Endothelial cell of umbilical vein (primary cell): ENCODE measurements at places on chromosomes 1 and 21. TPM values are rescaled to one million over a fixed set of nuclear protein-coding genes. Genes with fewer than 3 reads are reported as not detected.

GRCh38 chr1:13808729-13809131 lies 108.7 kb downstream of the PRDM2 start:
- no peak for DNase-seq

DNA sequence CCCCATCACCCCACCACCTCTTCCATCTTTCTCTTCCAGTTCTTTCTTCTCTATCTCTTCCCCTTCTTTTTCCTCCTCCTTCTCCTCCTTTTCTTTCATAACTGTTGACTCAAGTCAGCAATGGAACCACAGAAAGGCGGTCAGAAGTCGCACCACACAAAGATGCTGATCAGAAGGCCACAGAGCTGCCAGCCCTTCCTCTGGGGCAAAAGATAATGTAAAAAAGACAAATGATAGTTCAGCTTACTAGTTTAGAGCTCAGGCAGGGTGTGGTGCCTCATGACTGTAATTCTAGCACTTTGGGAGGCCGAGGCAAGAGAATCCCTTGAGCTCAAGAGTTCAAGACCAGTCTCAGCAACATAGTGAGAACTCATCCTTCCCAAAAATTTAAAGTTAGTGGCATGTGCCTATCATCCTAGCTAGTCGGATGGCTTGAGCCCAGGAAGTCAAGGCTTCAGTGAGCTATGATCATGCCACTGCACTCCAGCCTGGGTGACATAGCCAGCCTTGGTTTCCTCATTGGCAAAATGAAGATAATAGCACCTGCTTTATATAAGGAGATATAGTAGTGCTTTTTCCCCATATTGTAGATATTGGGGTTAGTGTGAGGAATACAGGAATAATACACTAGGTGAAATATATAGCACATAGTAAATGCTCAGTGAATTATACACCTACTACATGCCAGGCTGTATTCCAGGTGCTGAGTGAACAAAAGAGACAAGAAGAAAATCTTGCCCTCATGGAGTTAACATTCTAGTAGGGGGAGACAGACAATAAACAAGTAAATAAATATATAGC lies 12.5 kb upstream of the IGSF3 start:
- DNase-seq = no peak

- no peak for DNase-seq
Observed at GRCh38 chr1:2607641-2608091, 21.1 kb downstream of the PRXL2B start.

DNA sequence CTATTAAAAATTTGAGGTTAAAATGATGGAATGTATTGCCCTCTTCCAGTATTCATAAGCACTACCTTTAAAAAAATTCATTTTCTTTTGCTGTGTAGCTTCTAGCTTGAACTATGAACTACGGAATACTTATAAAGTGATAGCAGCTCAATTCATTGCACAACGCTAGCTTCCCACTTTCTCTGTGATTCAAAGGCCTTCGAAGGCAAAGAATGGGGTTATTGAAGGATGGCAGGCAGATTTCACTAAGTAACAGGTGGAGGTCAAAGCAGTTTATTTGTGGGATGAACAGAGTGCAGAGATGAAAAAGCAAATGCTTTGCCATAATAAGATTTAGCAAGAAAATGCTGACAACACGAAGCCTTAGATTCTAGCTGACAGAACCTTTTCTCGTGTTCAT lies 290.6 kb downstream of the NFIA start:
- DNase-seq = no peak

GRCh38 chr1:230869500-230869899 lies 1.2 kb upstream of the C1orf198 start:
- no peak for DNase-seq

DNA sequence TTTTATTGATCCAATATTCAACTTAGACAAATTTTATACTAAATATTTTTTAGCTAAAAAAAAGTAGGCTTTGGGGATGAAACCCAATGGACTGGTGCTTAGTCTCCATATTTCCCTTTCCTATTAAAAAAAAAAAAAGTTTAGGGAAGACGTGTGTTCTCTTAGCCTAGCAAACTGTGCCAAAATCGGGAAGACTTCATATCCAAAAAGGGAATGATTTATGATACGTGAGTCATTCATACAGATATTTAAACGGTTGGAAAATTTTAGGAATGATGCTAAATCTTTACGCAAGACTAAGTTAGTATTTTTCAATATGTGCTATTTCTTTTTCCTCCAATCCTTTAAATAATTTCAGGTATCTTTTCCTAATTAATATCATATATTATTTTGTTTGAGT lies 50.7 kb downstream of the SPATA17 start:
- DNase-seq = no peak

DNA sequence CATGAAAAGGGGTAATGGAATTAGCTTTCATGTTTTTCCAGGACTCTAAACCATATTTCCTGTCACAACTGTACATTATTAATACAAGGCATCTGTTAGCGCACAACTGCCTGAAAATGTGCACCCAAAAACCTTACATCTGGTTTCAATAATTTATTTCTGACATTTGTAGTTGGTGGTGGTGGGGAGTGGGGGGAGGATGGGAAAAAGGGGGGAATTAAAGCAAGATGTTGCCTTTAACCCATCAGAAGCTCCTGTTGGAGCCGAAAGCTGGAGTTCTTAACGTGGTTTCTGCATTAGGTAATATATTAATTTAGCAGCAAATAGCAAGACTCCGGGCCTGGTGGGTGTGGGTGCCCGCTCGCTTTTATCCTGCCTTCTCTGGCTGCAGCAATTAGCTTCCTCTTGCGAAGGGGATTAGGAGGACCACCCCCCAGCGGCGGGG lies 36.9 kb upstream of the HHAT start:
- DNase-seq = no peak

DNA sequence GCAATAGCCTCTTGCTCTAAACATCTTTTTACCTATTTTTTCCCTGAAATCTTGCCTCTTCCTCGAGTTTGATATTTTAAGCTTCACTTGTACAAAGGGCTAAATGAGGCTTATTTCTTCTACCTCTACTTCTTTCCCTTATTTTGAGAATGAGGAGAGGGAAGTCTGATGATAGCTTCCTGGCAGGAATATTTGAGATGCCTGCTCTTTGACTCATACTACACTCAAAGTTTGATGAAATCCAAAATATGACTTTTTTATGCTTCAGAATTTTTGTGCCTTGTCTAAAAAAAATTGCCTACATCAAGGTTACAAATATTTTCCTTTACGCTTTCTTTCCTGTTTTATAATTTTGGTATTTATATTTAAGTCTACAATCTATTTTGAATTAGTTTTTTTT lies 624.4 kb upstream of the PLXNA2 start:
- DNase-seq = peak; percentile 35

GRCh38 chr1:7117399-7118281 lies 332.4 kb downstream of the CAMTA1 start:
- no peak for DNase-seq

- no peak for DNase-seq
Observed at GRCh38 chr1:47459253-47459788, 21.5 kb downstream of the FOXD2 start.

GRCh38 chr1:222413436-222413835 lies 134.5 kb downstream of the HHIPL2 start:
- DNase-seq = no peak

DNA sequence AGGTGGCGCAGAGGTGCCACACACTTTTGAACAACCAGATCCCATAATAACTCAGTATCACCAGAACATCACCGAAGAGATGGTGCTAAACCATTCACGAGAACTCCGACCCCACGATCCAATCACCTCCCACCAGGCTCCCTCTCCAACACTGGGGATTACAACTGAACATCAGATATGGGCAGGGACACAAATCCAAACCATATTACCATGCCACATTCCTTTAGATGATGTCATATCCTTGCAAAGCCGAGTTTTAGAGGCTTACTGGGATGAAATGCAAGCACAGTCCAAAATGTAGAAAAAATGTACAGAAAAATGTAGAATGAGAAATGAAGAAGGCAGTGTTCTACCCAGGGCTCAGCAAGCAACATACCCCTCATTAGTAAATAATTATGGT lies 64.7 kb downstream of the SGIP1 start:
- DNase-seq = peak; percentile 49

DNA sequence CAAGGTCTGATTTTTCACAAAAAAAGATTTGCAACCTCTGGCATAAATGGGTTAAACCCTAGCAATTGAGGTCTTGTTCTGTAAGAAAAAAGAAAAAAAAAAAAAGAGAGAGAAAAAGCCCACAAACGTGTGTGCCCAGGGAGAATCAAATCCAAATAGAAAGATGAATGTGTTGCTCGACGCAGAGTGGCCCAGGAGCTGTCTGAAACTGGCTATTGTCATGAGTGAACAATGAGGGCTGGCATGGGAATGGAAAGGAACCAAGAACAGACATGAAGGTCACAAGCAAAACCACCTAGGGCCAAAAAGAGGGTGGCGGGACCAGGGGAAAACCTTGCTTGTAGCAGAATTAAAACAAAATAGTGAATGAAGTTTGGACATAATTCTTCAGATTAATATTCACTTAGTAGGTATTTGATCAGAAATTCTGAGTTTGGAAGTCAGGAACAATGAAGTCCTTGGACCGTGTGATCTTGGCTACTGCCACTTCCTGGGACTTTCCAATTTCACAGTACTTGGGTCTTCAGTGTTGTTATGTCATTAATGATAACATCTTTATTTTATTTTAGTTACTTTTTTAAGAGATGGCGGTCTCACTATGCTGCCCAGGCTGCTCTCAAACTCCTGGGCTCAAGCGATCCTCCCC lies 3.1 kb downstream of the ENO1 start:
- peak; percentile 44 for DNase-seq

DNA sequence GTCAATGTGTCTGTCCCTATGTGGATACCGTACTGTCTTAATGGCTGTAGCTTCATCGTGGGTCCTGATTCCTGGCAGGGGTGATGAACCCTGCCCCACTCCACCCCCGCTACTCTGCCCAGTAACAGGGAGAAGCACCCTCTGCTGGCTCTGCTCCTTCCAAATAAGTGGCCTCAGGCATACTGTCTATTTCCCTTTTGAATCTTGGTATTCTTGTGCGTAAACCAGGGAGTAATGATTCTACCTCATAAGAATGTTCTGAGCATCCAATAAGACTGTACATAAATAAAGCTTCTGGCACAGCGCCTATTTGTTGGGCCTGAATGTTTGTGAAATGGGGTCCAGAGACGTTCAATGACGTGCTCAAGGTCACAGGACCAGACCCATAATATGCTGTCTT lies 35.2 kb upstream of the CTPS1 start:
- peak; percentile 68 for DNase-seq

DNA sequence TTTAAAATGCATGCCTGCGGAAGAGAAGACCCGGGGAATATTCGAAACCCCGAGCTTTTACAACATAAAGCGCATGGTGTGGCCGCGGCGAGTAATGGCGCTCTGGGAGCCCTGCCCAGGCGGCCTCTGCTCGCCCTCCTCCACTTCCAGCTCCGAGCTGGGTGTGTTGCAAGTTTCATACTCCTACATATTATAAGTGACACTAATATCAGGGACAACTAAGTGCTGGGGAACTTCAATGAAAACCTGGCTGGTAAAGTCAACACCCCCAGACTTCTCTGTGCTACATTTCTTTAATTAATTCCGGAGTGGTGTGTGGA lies 11.8 kb downstream of the SIM2 start:
- DNase-seq = no peak

Gene CDC14A
- total RNA-seq = 13.8 and 13.9 TPM in 2 replicates

Gene TMEM82
- not detected in 2 replicates for total RNA-seq

Gene HFM1
- total RNA-seq = 0.11 and 0.72 TPM in 2 replicates

Gene LCE1C
- total RNA-seq = not detected in 2 replicates

Gene CCDC190
- 4.5 and 9.0 TPM in 2 replicates for total RNA-seq

Gene MCOLN3
- total RNA-seq = not detected in 2 replicates

Gene LCE1B
- total RNA-seq = not detected in 2 replicates

Gene UTS2
- total RNA-seq = not detected in 2 replicates

Gene GNAT2
- 0.30 TPM in 1 of 2 replicates, not detected in the other for total RNA-seq
